ELF-1 (cell line): ENCODE measurements at places on chromosomes 13 and 19.

- no peak for DNase-seq
These were observed 150.6 kb downstream of the KCTD12 start for GRCh38 chr13:76735641-76736040.

DNA sequence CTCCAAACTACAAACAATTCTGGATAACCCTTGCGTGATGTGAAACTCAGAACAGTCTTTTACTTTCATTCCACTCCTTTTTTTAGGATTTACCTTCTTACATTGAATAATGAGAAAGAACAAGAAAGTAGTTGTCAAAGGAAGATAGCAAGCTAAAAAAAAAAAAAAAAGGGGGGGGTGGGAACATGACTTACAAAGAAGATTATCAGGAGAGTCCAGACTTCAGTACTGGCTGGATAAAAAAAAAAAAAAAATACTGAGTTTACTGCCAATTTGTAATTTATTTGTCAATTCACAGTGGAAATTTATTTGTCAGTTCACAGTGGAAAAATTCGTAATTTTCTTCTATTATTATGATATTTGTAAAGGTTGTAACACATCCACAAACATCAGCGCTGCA is 792.4 kb upstream of the SLITRK5 start:
- DNase-seq: no peak

DNA sequence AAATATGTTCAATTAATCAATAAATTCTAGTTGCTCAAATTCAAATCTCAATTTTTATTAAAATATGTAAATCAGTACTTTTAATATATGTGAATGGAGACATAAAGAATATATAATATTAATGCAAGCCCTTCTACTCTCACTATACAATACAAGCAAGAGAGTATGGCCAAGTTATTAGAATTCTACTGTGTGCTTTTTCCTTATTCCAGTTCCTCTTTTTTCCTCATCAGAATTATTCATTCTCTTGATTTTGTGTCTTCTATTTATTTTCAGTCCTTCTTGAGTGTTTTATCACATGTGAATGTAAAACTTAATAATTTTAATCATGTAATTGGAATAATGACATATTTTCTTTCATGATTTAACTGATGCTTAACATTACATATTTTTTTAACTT is 276.8 kb downstream of the PCDH20 start:
- no peak for DNase-seq

DNA sequence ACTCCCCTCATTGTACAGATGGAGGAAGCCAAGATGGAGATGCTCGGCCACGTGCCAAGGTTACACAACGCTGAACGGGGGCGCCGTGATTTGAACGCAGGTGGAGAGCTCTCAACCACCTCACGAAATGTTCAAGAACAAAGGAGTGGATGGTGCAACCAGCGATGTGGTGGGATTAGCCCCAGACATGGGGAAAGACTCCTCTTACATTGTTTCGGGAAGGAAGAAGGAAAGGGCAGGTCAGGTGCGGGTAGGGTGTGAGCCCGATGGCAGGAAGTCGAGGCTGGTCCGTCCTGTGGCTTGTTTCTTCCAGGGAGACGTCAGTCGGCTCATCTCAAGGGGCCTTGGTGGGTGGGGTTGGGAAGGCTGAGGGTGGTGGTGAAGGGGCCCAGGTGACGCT is 7.1 kb upstream of the KLK14 start:
- DNase-seq: no peak

DNA sequence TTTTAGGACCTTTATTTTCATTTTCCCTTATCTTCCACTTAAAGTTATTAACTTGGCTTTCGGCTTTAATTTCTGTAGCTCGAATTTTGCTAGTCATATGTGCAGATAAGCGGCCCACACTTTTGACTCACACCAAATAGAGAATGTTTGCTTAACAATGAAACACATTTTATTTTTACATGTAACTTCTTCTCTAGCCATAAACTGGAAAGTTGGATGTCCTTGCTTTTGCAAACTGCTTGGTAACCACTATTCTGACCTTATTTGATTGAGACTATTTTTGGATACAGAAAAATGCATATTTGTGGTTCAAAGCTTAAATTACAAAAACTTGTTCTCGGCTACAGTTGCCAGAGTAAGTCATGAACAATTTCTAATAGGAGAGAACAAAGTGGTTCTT is 600.0 kb downstream of the KCTD12 start:
- no peak for DNase-seq

GRCh38 chr19:15828121-15828610 is 12.7 kb upstream of the OR10H1 start:
- peak; percentile 1 for DNase-seq

GRCh38 chr13:110531100-110531499 is 30.4 kb downstream of the RAB20 start:
- no peak for DNase-seq

DNA sequence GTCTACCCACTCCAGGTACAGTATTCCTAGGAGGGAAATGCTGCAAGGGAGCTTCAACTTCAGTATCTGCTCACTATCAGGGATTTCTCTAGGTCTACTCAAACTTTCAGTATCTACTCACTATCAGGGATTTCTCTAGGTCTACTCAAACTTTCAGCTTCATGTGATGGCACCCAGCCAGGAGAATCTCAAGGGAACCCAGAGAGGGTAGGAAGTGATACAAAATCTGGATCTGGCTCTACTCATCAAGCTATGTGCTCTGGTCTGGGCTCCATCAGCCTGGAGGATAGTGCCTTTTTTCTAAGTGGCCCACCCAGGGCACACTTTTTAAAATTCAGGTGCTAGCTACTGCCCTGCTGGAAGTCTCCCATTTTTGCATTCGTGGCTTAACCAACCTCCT is 52.3 kb upstream of the FNDC3A start:
- no peak for DNase-seq

DNA sequence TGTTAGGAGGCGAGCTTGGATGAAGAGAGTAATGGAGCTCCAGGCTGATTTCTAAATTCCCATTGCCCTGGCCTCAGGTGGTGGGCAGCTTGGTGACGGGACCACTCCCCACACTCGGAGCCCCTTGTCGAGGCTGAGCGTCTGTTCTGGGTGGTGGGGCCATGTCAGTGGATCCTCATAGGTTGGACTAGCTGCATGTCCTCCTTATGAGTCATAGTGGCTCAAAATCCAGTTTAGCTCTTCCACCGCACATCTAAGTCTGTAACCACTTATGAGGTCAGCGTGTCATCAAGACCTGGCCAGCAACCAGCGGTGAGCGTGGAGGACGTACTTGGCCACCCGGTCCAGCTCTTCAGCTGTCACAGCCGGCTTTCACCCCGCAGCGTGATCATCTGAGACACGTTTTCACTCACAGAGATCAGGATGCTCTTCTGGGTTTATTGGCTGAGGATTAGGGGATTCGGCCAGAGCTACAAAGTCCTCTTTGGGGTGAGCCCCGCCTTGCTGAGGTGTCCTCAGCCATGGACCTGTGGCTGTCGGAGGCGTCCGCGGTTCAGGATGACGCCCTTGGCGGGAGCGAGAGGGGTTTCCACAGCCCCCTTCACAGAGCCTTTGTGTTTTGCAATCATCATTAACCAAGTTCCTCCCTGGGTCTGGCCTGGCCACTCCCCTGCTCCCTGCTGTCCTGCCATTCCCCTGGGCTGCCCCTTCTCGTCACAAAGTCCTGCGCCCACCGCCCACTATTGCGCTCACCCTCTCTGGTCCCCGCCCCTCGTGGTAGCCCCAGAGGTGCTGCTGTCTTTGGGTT is 41.9 kb downstream of the ADPRHL1 start:
- DNase-seq: peak; percentile 35

DNA sequence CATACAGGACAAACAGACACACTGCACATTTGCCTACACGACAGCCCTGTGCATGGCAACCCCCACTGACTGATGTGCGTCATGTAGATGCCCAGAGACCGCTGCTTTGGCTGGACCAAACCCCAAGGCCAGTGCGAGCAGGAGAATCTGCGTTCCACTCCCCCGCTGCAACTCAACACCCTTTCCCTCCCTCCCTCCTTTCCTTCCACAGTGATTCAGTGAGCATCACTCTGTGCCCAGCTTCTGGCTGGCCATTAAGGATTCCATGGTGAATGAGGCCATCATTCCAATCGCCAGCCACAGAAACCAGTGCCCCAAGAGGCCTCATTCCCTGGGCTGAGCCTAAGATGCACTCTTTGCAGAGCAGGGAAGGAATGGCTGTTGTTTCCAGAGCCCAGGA is 61.6 kb downstream of the GSX1 start:
- no peak for DNase-seq

DNA sequence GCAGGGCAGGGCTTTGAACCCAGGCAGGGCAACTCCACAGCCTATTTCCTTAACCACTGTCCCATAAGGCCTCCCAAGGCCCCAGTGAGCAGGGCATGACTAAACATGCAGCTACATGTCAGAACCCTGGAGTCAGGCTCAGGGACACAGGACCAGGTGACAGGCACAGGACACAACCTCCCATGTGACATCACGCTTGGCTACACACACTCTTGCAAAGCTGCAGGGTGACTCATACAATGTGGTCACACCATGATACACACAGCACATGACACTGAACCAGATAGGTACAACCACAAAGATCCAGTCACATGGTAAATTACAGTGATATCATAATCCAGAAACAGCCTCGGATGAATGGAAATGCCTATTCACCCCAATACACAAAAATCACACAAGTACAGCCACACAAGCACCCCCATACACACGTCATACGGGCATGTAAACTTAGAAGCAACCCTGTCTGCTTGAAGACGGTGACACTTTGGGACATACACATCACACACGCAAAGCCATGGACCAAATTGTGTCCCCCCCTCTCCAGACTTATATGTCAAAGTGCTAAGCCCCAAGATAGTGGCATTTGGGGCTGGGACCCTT is 14.5 kb downstream of the KLK4 start:
- no peak for DNase-seq

- DNase-seq: peak; percentile 14
These were observed 668.1 kb downstream of the SLITRK5 start for GRCh38 chr13:88339271-88339741.

DNA sequence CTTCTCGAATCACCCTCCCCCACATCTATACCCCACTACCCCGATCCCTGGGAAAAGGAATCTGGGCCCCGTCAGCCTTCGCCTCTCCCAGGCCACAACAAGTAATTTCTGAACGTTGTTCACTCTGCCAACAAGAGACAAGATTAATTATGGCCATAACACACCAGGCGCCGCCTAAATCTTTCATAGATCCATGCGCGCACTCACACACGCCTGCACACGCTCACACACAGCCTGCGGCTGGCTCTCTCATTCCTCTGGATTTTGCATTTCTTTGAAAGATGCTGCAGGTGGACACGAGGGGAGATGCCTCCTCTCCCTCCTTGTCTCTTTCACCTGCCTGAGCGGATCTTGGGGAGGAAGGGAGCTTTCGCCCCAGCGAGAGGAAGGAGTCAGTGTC is 17.1 kb downstream of the ZNRF4 start:
- DNase-seq: no peak

DNA sequence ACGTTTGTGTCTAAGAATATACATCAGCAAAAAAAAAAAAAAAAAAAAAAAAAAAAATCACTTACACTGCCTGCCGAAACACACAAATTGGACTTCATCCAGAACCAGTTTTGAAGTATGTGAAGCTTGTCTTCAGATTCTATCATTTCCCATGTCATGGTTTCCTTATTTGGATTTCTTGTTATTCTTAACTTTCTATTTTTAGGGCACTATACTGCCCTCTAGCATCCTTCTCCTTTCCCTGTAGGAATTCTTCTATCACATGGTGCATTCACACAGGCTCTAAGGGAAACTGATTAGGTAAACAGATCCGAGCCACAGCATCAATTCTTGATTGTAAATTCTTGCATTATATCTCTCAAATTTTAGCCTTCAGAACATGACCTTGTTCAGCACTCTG is 1507.5 kb downstream of the OLFM4 start:
- no peak for DNase-seq

DNA sequence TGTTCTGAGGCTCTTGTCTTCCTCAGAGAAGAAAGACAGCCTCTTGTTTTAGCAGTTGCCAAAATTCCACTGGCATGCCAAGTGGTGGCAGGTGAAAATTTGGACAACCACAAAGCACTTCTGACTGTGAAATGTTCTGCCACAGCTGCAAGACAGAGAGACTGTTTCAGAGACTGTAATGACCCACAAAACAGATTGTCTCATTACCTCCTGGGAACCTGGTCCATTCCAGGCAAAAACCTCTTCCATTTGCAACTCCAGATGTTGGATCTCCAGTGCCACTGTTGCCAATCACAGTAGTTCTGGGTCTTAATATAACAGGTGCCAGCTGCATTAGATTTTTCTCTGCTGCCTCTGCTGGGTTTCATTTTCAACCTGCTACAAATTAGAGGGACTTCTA is 911.5 kb downstream of the UQCRFS1 start:
- DNase-seq: no peak

- DNase-seq: peak; percentile 67
These were observed 1.9 kb upstream of the ZNF580 start for GRCh38 chr19:55638864-55639359.

DNA sequence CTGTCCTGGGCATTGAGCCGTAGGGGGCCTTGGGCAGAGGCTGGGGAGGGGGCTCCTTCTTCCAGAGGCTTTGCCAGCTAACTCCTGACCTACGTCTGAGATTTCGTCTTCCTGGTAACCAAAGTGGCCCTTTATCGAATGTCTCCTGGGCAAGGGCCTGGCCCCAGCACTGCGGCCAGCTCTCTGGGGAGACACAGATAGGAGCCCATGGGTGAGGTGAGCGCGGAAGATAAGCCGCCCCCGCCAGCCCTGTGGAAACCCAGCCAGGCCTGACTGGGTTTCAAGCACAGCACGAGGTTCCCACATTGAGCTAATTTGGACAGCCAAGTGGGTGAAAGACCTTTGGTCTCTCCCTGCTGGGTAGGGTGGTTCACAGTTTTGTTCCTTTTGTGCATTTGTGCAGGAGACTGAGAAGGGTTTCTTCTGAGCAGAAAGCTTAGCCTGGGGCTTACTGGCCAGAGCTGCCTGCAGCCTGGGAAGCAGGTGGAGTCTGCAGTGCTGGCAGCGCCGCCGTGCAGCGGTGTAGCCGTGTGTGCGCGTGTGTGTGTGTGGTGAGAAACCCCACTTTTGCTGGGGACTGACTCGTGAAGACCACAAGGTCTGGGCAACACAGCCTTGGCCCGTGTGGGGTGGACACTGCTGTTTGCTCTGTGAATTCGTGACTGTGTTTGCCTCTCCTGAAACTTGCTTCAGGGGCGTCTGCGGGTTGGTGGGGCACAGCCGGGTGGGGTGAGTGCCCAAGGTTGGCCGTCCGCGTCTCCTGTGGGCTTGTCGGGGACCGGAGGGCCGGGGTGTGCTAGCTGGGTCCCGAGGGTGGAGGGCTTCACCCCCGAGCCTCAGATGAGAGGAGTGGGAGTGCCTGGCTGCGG is 2.5 kb downstream of the BSG start:
- peak; percentile 68 for DNase-seq

- no peak for DNase-seq
These were observed 391.9 kb downstream of the DLEU7 start for GRCh38 chr13:50451609-50452008.

DNA sequence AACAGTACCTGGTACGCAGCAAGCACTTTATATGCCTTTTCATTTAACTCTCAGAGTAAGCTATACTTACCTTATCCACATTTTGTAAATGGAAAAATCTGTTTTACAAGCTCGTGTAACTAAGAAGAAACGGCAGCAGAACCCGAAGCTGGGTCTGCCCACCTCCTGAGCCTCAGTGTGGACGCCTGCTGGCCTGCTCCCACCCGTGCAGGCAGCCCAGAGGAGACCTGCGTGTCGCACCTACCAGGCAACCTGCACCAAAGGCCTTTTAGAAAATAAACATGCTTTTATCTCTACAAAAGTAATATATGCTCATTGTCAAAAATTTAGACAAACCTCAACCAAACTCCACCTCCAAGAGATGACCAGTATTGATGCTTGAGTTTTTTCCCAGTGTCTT is 62.7 kb downstream of the CRYL1 start:
- DNase-seq: no peak
